Activated naive CD4-positive, alpha-beta T cell treated with anti-CD3 and anti-CD28 coated beads for 36 hours (primary cell): ENCODE measurements at places on chromosomes 3 and 15. TPM values are rescaled to one million over a fixed set of nuclear protein-coding genes. Genes with fewer than 3 reads are reported as not detected.

DNA sequence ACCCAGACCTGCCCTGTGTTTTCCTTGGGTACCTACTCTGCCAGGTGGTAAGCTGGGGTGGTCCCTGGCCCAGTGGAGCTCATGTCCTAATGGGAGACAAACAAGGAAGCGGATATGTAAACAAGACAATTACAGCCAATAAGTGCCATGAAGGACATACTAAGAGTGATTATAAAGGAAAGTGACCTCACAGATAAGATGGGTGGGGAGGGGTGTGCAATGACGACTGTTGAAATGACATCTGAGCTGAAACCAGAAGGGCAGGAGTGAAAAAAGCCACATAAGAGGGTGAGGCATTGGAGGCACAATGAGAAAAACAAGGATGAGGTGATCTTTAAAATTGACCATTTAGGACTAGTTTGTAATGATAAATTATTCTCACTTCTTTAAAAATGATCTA is 336.2 kb upstream of the IL12A start:
- DNase-seq: no peak

GRCh38 chr3:195557322-195557721 is 14.2 kb upstream of the PPP1R2 start:
- DNase-seq: no peak

GRCh38 chr15:93089727-93090305 is 805 bp upstream of the RGMA start:
- no peak for DNase-seq

The P2RY12 gene
- total RNA-seq: not detected

The GOLGA8A gene
- total RNA-seq: 38.7 TPM

The PLA2G4B gene
- 9.0 TPM for total RNA-seq

The LMAN1L gene
- total RNA-seq: not detected
